ENCODE measurements at places on chromosomes 6 and 20. TPM values are rescaled to one million over a fixed set of nuclear protein-coding genes. Genes with fewer than 3 reads are reported as not detected.

DNA sequence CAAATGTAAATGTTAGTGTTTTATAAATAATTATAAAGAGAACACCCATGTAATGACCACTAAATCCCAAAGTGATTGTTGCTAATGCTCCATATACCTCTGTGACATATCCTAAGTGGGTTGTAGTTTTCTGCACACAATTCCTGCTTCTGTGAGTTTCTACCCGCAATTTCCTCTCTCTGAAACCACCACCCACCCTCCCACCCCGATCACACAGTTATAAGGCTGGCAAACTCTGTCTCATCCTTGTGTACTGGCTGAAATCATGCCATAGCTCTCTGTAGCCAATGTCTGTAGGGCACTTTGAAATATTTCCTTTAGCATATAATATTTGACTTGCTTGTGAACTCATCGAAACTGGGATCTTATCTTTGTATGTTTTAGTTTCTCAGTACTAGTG, 236.6 kb downstream of the PLCB1 start:
- no peaks in the 10 kb centered on the region for H3K27me3 ChIP-seq
- H3K4me1 ChIP-seq = peaks cover 13% of the 10 kb centered on the region
- DNase-seq = no peak
- H3K4me3 ChIP-seq = no peak overlapping the region

GRCh38 chr6:152695372-152696045, 2.2 kb upstream of the MYCT1 start:
- H3K4me1 ChIP-seq = no peaks in the 10 kb centered on the region
- no peak overlapping the region for H3K27ac ChIP-seq
- no peak overlapping the region for H3K4me3 ChIP-seq
- no peaks in the 10 kb centered on the region for H3K36me3 ChIP-seq
- H3K27me3 ChIP-seq = peaks cover 4% of the 10 kb centered on the region

DNA sequence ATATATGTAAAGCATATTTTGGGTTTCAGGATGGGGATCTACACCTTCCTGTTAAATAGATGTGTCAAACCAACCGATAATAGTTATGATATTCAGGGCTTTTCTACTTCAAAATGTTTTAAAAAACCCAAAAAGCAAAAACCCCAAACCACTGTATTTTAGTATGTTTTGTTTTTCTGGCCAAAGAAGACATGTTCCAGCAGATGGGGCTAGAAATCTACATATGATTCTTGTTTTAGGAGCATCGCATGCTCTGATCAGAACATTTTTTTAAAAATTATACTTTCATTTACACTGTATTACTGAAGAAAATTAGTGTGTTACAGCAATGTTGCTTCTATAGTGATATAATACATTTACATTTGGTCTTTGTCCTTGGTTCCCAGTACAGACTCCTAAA, 11.0 kb downstream of the RMND1 start:
- no peaks in the 10 kb centered on the region for H3K27me3 ChIP-seq
- DNase-seq = no peak
- peaks cover 23% of the 10 kb centered on the region for H3K4me1 ChIP-seq
- H3K36me3 ChIP-seq = no peaks in the 10 kb centered on the region

- peaks cover 3% of the 10 kb centered on the region for H3K4me1 ChIP-seq
- H3K4me3 ChIP-seq = no peak overlapping the region
- H3K36me3 ChIP-seq = no peaks in the 10 kb centered on the region
- H3K27me3 ChIP-seq = no peaks in the 10 kb centered on the region
Observed at GRCh38 chr6:2044192-2044591, 201.2 kb downstream of the GMDS start.

DNA sequence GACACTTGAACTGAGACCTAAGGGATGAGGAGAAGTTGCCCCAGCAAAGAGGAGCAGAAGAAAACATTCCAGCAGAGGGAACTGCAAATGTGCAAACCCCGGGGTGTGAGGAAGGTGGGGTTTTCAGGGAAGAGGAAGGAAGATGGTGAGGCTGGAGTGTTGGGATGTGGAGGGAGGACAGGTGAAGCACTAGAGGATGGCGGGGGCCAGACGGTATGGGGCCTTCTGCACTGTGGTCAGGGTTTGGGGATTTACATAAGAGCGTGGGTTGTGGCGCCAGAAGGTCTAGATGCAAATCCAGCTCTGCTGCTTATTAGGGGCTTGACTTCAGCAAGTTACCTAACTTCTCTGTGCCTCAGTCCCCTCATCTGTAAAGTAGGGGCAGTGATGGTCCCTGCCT, 16.0 kb downstream of the DLGAP4 start:
- H3K27me3 ChIP-seq = peaks cover 24% of the 10 kb centered on the region
- no peak overlapping the region for H3K4me3 ChIP-seq
- H3K36me3 ChIP-seq = no peaks in the 10 kb centered on the region
- H3K27ac ChIP-seq = no peak overlapping the region

GRCh38 chr6:107794771-107795170, 29.3 kb downstream of the SCML4 start:
- peak overlapping the region; percentile 5 for H3K4me3 ChIP-seq
- H3K4me1 ChIP-seq = peaks cover 55% of the 10 kb centered on the region
- H3K27me3 ChIP-seq = no peaks in the 10 kb centered on the region

DNA sequence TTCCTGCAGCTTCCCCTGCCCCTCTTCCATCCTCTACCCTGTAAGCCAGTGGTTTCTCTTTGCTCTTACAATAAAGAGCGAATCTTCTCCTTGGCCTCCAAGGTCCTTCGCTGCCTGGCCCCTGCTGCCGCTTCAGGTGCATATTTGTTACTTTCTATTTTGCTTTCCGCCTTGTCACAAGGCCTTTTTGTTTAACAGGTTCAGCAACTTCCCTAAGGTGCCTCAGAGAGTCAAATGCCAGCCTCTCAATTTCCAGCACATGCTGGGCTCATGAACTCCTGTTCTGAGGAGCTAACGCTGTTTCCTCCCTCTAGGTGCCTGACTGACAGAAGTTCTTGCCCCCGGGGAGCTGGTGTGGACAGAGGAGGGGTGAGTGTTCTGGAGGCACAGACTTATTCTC, 42.4 kb upstream of the EPB41L1 start:
- no peak overlapping the region for H3K4me3 ChIP-seq
- H3K4me1 ChIP-seq = no peaks in the 10 kb centered on the region
- DNase-seq = no peak
- H3K27me3 ChIP-seq = peaks cover 43% of the 10 kb centered on the region
- H3K27ac ChIP-seq = no peak overlapping the region

DNA sequence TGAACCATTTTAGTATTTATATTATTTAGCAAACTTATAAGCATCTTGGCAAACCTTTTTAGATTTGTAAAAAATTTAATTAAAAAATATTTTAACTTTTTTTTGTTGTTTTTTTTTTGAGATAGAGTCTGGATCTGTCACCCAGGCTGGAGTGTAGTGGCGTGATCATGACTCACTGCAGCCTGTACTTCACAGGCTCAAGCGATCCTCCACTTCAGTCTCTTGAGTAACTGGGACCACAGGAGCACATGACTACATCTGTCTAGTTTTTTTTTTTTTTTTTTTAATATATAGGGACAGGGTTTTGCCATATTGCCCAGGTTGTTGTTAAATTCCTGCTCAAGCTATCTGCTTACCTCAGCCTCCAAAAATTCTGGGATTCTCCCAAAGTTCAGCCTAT, 161.1 kb downstream of the EYS start:
- no peak for DNase-seq
- no peak overlapping the region for H3K27ac ChIP-seq
- H3K27me3 ChIP-seq = no peaks in the 10 kb centered on the region
- no peaks in the 10 kb centered on the region for H3K36me3 ChIP-seq
- H3K4me3 ChIP-seq = no peak overlapping the region

- H3K36me3 ChIP-seq = no peaks in the 10 kb centered on the region
- H3K27ac ChIP-seq = no peak overlapping the region
- no peak overlapping the region for H3K4me3 ChIP-seq
- no peak for DNase-seq
- no peaks in the 10 kb centered on the region for H3K27me3 ChIP-seq
- no peaks in the 10 kb centered on the region for H3K4me1 ChIP-seq
Observed at GRCh38 chr6:21360336-21360735, 233.2 kb upstream of the SOX4 start.

DNA sequence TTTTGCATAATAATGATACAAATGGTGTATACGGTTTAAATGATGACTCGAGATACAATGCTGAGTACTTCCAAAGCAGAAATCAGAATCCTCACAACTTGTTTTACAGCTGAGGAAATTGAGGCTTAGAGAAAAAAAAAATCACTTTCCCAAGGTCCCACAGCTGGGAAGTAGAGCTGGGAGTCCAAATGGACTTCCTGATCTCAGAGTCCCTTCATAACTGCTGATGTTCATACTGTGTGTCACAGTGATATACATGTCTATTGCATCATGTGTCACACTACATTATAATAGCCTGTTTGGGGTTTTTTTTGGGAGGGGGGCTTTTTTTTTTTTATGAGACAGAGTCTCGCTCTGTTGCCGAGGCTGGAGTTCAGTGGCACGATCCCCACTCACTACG, 8.5 kb downstream of the HM13 start:
- no peaks in the 10 kb centered on the region for H3K27me3 ChIP-seq
- H3K27ac ChIP-seq = peak overlapping the region; percentile 69
- H3K4me3 ChIP-seq = no peak overlapping the region
- DNase-seq = no peak

DNA sequence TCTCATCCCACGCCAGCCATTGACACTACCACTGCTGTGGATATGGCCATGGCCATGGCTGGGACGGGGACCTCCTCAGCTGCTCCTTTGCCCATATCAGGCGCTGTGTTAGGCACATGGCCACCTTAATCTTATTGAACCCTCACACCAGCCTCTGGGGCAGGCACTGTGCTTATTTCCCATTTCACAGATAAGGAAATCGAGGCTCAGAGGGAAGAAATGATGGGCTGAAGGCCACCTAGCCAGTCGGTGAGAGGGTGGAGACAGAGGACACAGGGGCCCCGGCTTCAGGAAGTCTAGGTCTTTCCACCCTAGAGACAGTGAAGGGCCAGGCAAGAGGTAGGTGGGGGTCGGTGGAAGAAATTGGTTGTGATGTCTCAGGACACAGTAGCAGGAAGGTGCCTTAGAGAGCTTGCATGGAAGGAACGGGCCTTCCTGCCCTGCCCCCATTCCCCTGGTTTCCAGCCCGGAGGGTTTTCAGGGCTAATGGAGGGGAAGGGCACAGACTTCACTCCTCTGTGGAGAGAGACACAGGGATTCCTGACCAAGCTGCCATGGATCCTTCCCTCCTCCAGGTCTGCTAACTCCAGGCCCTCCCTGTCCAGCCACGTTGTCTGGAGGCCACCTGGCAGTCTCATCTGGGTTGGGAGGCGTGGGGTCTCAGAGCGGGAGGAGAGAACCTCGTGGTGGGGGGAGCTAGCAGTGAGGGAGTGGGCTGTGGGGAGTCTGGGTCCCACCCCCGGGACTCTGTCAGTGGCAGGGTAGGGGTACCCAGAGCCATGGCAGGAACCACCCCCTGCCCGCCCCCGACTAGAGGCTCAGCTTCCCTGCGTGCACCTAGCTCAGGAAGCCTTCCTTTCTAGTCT, 120.4 kb downstream of the VEGFA start:
- H3K36me3 ChIP-seq = peaks cover 4% of the 10 kb centered on the region
- no peak overlapping the region for H3K27ac ChIP-seq
- no peak for DNase-seq
- H3K4me1 ChIP-seq = peaks cover 9% of the 10 kb centered on the region
- H3K4me3 ChIP-seq = no peak overlapping the region

GRCh38 chr20:45672765-45673164, 2.7 kb upstream of the WFDC11 start:
- peaks cover 16% of the 10 kb centered on the region for H3K27me3 ChIP-seq
- DNase-seq = no peak
- H3K4me1 ChIP-seq = no peaks in the 10 kb centered on the region
- H3K36me3 ChIP-seq = peaks cover 2% of the 10 kb centered on the region

DNA sequence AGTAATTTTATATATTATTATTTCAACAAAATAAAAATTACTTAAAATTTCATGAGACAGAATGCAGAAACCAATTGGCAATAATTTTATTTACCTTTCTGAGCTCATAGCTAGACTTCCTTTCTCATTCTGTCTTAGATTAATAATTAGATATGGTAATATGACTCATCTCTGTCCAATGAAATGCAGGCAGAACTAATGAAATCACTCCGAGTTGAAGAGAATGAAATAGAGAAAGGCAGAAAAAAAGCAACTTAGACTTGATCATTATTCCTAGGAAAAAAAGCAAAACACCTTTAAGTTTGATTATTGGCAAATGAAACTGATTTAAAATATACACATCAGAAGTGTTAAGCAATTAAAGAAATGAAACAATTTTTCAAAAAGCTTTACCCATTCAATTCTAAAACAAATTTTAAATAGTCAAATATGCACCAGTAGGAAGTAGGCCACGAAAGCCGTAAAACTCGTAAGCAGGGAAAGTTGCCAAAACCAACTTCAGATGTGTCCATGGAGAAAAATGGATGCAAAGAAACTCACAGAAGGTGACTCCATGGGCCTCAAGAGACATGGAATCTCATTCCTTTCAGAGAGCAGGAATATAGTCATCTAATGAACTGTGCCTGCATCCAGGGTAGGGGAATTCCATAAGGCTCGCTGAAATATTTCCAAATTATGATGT, 293.8 kb upstream of the RGS17 start:
- H3K27ac ChIP-seq = no peak overlapping the region
- H3K36me3 ChIP-seq = no peaks in the 10 kb centered on the region
- no peak overlapping the region for H3K4me3 ChIP-seq
- no peaks in the 10 kb centered on the region for H3K4me1 ChIP-seq
- DNase-seq = no peak

DNA sequence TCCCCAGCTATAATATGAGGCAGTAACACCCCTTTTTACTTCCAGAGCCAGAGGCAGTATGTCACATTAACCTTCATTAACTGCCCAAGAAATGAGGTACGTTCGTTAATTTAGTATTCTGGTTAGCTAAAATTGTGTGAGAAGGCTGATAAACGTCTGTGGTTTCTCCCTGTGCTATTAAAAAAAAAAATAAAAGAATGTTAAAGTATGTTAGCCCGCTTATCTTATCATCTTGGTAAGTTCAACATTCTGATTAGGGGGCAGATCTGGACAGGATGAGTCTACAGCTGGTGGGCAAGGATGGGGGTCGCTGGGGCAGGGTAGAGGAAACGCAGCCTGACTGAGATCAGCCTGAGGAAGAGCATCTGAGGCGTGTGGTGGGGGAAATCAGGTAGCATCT, 154.0 kb downstream of the PRL start:
- peaks cover 12% of the 10 kb centered on the region for H3K27me3 ChIP-seq
- H3K4me1 ChIP-seq = no peaks in the 10 kb centered on the region
- no peak overlapping the region for H3K4me3 ChIP-seq
- no peaks in the 10 kb centered on the region for H3K36me3 ChIP-seq

Gene CST2
- not detected for total RNA-seq

Gene NMBR
- total RNA-seq = not detected

All from T-helper 17 cell (primary cell).